Stimulated activated CD4-positive, alpha-beta T cell treated with anti-CD3 and anti-CD28 coated beads, Interleukin-1b, Interleukin-23, amount 100 ng/mL, for 48 hours (primary cell): ENCODE measurements at places on chromosomes 7 and 10.

- DNase-seq = no peak
Observed at GRCh38 chr10:132138596-132138995, 48.2 kb upstream of the DPYSL4 start.

- DNase-seq = no peak
Observed at GRCh38 chr10:126229686-126230085, 158.6 kb downstream of the ADAM12 start.

GRCh38 chr10:128851726-128852125, 615.3 kb upstream of the MGMT start:
- no peak for DNase-seq

DNA sequence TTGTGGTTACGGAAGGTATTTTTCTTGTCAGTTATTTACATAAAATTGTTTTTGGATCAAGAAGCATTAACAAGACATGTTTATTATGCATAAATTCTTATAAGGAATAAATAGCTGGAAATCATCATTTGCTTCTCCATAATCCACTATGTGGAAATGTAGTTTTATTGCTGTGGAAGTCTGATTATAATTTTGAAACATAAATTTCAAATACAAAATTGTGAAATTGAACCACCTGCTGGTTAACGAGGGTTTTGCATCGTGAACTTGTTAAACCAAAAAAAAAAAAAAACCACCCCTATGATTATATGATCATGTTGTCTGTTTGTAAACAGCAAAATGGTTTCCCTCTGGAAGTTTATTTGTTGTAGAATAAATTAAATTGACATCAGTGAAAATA, 25.9 kb downstream of the ABRAXAS2 start:
- DNase-seq = no peak

GRCh38 chr7:115973406-115973805, 57.2 kb downstream of the TFEC start:
- no peak for DNase-seq

DNA sequence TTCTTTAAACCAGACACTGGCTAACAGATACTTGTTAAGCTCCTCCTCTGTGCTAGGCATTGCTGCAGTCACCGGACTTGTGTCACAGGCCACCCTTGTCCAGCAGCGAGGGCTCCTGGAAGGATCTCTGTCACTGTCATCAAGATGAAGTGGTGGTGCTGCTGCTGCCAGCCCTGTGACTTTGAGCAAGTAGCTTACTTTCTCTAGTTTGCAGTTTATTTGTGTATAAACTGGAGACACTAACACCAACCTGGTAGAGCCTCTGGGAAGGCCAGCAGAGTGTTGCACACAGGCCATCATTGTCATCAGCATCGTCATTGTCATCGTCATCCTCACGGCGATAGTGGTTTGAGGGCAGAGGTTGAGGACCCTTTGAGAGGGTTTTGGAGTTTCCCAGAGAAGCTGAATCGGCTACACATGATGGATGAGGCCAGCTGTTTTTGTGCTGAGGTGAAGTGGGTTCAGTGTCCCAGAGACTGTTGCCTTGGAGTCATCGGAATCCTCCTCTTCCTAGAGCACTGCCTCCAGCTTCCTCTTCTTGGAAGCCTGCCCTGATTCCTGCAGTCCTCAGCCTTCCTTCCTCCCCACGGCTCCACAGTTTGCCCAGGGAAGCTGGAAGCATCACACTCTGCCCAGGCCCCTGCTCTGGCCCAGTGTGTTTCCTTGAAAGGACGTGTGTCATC, 128.4 kb downstream of the GRK5 start:
- DNase-seq = no peak

DNA sequence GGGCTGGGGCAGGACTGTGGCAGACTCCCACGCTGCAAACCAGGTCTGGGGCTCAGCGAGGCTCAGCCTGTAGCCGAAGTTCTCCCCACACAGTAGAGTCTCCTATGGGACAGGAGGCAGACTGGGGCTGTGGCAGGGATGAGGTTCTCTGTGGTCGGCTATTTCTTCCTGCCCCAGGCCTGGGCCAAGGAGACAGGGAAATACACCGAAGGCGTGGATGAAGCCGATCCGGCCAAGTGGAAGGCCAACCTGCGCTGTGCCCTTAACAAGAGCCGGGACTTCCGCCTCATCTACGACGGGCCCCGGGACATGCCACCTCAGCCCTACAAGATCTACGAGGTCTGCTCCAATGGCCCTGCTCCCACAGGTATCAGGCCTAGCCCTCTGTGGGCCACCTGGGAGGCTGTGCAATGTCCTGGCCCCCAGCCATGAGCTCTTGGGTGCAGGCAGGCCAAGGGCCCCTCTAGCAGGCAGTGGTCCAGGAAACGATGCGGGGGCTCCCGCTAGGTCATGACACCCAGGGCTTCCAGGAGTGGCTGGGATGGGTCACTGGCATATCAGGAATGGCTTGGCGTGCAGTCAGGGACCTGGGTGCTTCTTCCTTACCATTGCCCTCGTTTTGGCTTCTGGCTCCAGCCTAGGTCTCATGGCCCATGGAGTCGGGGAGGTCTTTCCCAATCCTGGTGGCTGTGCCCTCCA, 8.1 kb downstream of the IRF5 start:
- DNase-seq = no peak

DNA sequence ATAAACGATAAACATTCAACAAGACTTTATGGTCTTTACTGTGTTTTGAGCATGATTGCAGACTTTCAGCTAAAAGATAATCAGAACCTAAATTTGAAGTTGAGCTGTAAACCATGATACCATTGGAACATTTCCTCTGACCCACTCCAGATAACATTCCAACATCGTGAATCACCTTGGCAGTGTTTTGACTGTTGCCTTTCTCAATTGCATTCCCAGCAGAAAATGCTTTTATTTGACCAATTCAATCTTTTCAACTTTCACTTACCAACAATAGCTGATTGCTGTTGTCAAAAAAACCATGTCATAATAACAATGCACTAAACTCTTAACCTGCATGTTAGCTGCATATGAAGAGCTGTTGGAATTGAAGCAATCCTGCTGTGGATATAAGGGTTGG, 165.5 kb downstream of the MDFIC start:
- DNase-seq = no peak

- no peak for DNase-seq
Observed at GRCh38 chr7:87702326-87702725, 74.1 kb downstream of the RUNDC3B start.

DNA sequence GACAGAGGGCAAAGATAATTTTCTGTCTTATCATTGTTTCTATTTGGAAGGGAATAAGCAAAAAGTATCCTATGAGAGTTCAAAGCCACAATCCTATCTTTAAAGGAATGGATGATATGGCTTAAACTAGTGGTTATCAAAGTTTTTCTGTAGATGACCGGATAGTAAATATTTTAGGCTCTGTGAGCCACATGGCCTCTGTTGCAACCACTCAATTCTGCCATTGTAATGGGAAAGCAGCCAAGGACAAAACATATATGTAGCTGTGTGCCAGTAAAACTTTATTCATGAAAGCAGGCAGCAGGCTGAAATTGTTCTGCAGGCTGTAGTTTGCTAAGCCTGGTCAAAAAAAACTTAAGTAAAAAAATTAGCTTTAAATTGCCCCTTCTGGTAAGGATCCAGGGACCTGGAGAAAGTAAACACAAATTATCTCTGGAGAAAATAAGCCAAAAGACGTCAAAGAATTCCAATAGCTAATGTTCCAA, 73.3 kb downstream of the THSD7A start:
- DNase-seq = no peak

- no peak for DNase-seq
Observed at GRCh38 chr10:12849319-12850181, 152.0 kb downstream of the CCDC3 start.

- no peak for DNase-seq
Observed at GRCh38 chr7:1043552-1044188, 676 bp upstream of the GPR146 start.

GRCh38 chr10:115483294-115483693, 390.1 kb downstream of the ATRNL1 start:
- DNase-seq = no peak

GRCh38 chr7:38396852-38397251, 123.4 kb upstream of the TARP start:
- DNase-seq = no peak

DNA sequence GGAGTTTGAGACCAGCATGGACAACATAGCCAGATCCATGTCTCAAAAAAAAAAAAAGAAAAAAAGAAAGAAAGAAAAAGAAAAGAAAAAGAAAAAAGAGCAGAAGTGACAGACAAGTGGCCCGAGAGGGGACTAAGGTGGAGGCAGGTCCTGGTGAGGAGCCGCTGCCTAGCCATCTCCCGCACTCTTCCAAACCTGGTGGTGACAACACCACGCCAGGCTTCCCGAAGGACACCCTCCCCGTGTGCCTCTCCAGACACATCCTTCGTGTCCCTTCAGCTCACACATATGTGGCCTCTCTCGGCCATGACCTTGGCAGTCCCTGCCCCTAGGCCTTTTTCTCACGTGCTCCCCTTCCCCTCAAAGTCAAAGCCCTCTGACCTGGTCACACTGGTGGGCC, 36.4 kb downstream of the IFT22 start:
- no peak for DNase-seq

GRCh38 chr7:138848056-138848980, 50.3 kb upstream of the ATP6V0A4 start:
- DNase-seq = no peak

GRCh38 chr7:5234852-5235831, 45.1 kb downstream of the WIPI2 start:
- DNase-seq = no peak

DNA sequence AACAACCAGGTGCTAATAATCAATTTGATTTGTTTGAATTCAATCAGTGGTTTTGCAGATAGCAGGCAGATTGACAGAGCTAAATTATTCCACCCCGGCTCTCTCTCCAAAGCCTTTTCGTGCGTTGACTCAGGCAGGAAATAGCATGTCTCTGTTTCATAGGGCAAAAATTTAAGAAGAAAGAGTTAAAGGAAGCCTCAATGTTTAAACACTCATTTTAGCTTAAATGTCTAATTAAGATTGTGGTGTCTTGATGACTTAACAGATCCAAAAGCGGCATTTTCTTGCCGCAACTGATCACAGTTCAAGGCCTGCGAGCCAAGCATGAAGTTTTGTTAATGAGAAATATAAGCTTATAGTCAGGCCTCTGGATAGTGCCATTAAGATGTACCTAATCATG, 1051.1 kb upstream of the AUTS2 start:
- DNase-seq = no peak

DNA sequence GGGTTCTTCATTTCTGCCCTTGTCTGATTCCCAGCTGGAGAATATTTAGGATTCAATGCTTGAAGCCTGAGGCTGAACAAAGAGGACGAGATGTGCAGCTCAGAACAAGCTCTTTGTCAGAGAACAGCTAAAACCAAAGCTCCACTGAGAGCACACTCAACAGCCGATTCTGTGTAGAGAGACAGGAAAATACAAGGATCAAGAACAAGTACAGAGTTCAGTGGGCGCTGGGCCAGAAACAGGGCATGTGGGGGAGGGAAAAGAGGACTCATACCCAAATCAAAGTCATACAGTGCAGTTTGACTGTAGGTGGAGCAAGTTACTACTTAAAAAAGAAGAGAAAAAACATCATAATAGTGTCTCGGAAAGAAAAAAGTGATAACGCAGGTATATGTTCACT, at the start of gene AGMO:
Gene AGMO, minus strand, starts transcription at position 181 of the 400 bp plus-strand sequence.
- DNase-seq = no peak

- DNase-seq = no peak
Observed at GRCh38 chr10:43314626-43315495, 48.0 kb upstream of the RASGEF1A start.

DNA sequence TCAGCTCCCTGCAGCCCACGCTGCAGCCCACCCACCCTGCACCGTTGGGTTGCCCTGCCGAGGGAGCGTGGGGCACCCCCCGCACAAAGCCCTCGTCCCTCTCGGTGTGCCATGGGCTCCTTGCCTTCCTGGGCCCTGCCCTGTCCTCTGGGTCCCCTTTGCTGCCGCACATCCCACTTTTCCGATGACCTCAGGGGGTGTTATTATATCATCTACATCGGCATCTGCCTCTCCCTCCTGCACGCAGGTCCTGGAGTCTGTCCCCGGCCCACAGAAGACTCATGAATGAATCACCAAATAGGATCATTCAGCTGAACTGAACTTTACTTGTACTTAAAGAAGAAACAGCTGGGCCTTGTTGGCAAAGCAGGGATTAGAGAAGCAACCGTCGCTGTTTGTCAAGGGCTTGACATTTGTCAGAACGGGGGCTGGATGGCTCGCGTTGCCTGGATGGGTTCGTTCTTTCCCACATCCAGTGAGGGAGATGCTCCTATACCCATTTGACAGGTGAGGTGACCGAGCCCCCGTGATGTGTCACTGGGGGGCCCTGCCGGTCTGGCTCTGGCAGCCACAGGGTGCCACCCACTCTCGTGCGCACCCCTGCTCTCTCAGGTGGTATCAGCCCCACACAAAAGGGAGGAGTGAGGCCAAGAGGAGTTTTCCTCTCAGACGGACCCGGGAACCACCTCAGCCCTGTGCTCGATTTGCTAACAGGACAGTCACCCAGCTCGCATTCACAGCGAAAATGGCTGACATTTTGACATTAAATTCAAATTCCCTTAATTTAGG, 58.6 kb upstream of the EBF3 start:
- no peak for DNase-seq

GRCh38 chr10:36182179-36182566, 540.1 kb upstream of the FZD8 start:
- no peak for DNase-seq

DNA sequence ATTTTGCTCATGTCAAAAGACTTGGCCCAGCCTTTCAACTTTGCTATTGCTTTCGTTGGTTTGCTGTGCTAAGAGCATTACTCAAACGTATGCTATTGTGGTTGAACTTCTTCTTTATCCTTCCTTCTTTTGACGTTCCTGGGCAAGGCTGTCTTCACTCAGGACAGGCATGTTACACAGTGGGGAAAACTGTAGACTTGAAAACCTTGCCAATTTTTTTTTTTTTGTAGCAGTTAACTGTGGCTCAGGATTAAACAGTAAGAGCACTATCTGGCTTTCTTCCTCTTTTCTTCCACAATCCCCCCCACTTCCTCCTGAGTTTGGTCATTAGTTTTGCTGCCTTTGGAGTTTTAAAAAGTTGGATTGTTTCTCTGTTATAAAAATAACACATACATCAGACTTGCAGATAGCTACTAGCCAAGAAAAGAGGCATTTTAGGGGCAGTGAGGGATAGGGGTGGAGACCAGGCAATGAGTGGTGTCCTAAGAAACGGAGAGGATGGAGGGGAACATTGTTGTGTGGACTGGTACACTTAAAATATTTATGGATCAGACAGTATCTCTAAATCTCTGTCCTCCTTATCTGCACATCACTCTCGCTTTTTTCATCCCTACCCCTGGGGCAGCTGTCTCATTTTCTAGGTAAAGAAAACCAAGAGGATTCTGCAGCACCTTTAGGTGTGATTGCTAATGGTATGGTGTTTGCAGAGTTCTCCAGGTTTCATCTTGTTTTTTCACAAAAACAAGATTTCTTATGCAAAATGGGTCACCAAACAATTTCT, 181.7 kb downstream of the LRMDA start:
- no peak for DNase-seq

DNA sequence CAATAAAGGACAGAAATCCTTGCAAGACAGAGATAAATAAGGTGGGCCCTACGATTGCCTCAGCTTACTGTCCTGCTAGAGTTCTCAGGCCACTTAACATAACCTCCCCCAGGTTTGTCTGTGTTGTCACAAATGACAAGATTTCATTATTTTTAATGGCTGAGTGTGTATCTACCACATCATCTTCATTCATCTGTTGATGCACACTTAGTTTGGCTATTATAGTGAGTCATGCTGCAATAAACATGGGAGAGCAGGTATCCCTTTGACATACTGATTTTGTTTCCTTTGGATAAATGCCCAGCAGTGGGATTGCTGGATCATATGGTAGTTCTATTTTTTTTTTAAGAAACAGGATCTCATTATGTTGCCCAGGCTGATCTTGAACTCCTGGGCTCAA, 60.6 kb downstream of the PRTFDC1 start:
- no peak for DNase-seq

- peak; percentile 44 for DNase-seq
Observed at GRCh38 chr7:99665312-99666012, 14.3 kb downstream of the CYP3A5 start.

- no peak for DNase-seq
Observed at GRCh38 chr7:82760074-82760473, 316.5 kb upstream of the CACNA2D1 start.
